ENCODE measurements at places on chromosomes 2 and 18. TPM values are rescaled to one million over a fixed set of nuclear protein-coding genes. Genes with fewer than 3 reads are reported as not detected.

The COLEC11 gene
- 1.3 TPM for total RNA-seq

- H3K27ac ChIP-seq, result no peak overlapping the region
- no peak for DNase-seq
Observed at GRCh38 chr2:47941936-47942335, 35.6 kb upstream of the FBXO11 start.

The FHOD3 gene
- 4.8 TPM for total RNA-seq

- peaks cover 26% of the 10 kb centered on the region for H3K4me1 ChIP-seq
- no peaks in the 10 kb centered on the region for H3K36me3 ChIP-seq
- no peak overlapping the region for H3K4me3 ChIP-seq
- H3K27ac ChIP-seq, result no peak overlapping the region
- no peaks in the 10 kb centered on the region for H3K27me3 ChIP-seq
- DNase-seq, result no peak
Observed at GRCh38 chr18:44973282-44973681, 292.6 kb downstream of the SETBP1 start.

- H3K27ac ChIP-seq, result no peak overlapping the region
- no peak for DNase-seq
- peaks cover 27% of the 10 kb centered on the region for H3K4me1 ChIP-seq
- H3K36me3 ChIP-seq, result no peaks in the 10 kb centered on the region
Observed at GRCh38 chr18:65754121-65754520, 3.3 kb downstream of the CDH7 start.

The TNFAIP6 gene
- 0.11 TPM for total RNA-seq

The CYRIA gene
- 6.2 TPM for total RNA-seq

GRCh38 chr2:85405201-85406059, 4.7 kb downstream of the CAPG start:
- H3K4me3 ChIP-seq, result no peak overlapping the region
- peaks cover 26% of the 10 kb centered on the region for H3K36me3 ChIP-seq
- H3K27me3 ChIP-seq, result no peaks in the 10 kb centered on the region
- peaks cover 34% of the 10 kb centered on the region for H3K4me1 ChIP-seq

The TDRD15 gene
- not detected for total RNA-seq

GRCh38 chr2:7951001-7951400, 730.9 kb upstream of the ID2 start:
- H3K4me1 ChIP-seq, result peaks cover 18% of the 10 kb centered on the region
- no peak overlapping the region for H3K4me3 ChIP-seq
- no peak for DNase-seq
- no peaks in the 10 kb centered on the region for H3K36me3 ChIP-seq
- H3K27ac ChIP-seq, result no peak overlapping the region

DNA sequence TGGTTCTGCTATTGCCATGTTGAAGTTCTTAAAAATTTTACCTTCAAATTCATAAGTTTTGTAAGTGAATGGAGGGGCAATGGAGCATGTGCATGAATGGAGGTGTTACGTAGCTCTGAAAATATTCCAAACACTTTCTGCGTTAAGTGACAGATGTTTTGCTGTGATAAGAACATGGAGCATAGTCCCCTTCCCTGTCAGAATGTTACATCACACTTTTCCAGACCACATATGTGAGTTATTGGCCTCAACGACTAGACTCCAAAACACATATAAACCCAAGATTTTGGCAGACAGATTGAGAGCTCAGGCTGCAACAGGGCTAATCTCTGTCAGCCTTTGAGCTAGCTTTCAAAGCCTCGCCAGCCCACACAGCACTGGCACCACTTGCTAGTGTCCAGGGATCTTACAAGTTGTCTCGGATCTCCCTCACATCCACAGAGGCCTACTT, 27.2 kb upstream of the MFSD6 start:
- no peak for DNase-seq
- H3K27ac ChIP-seq, result no peak overlapping the region
- no peaks in the 10 kb centered on the region for H3K36me3 ChIP-seq

The EFHD1 gene
- 6.8 TPM for total RNA-seq

GRCh38 chr2:100518801-100519200, 44.0 kb upstream of the PDCL3 start:
- DNase-seq, result no peak
- no peaks in the 10 kb centered on the region for H3K36me3 ChIP-seq
- H3K27ac ChIP-seq, result no peak overlapping the region
- H3K4me1 ChIP-seq, result no peaks in the 10 kb centered on the region
- peaks cover 2% of the 10 kb centered on the region for H3K27me3 ChIP-seq

The MAB21L4 gene
- total RNA-seq, result not detected

GRCh38 chr18:58350526-58350925, 278.4 kb downstream of the ALPK2 start:
- H3K27ac ChIP-seq, result no peak overlapping the region
- no peak overlapping the region for H3K4me3 ChIP-seq
- no peak for DNase-seq

The UPP2 gene
- total RNA-seq, result not detected

DNA sequence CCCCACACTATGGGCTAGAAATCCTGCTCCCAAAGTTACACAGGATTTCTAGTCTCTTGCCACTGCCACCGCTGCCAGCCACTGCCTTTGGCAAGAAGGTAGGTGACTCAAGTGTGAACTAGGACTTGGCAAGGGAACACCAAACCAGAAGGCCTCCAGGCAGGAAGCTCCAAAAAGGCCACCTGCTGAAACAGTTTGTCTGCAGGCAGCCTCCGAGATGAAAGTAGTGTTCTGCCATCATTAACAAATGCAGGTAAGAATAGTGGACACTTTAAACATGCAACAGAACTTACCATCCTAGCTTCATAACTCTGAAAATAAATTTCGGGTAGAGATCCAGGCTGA, 3.9 kb downstream of the ANKRD44 start:
- no peak overlapping the region for H3K27ac ChIP-seq
- no peaks in the 10 kb centered on the region for H3K36me3 ChIP-seq
- H3K4me3 ChIP-seq, result no peak overlapping the region

The ATG4B gene
- total RNA-seq, result 127 TPM

The ADAM23 gene
- total RNA-seq, result 24.3 TPM

DNA sequence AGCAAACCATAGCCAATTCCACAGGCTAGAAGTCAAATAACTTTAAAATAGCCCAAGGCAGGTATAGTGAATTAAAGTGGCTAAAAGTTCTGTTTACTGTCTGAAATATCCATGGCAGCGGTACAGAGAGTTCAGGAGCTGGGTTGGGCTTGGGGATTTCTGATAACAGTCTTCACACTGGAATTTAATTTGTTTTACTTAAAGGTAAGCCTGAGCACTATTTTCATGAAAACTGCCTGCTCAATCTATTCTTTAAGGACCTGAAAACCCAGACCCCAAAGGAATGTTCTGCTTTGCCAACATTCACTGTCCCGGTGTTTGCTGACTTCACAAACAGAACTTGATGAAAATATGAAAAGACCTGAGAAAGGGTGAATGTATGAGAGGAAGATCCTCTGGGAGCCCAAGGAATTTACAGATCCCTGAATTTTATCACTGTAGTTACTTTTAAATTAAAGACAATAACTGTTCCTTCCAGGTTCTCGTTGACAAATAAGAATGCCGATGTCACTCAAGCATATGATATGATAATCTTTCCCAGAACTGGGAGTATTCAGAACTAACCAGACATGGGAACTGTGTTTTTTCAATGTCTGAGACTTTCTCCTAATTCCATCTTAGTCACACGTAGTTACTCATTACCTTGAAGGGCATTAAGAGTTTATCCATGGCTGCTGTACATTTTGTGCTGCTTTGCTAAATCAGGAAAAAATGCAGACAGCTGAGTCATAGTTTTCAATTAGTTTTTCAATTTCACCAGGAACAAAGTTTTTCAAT, 28.3 kb upstream of the ITGB6 start:
- H3K27me3 ChIP-seq, result no peaks in the 10 kb centered on the region
- H3K36me3 ChIP-seq, result no peaks in the 10 kb centered on the region
- H3K4me1 ChIP-seq, result peaks cover 7% of the 10 kb centered on the region
- H3K27ac ChIP-seq, result no peak overlapping the region
- no peak for DNase-seq

- DNase-seq, result no peak
- no peak overlapping the region for H3K4me3 ChIP-seq
- no peaks in the 10 kb centered on the region for H3K36me3 ChIP-seq
- peaks cover 6% of the 10 kb centered on the region for H3K4me1 ChIP-seq
Observed at GRCh38 chr2:100188326-100188725, 45.9 kb upstream of the AFF3 start.

DNA sequence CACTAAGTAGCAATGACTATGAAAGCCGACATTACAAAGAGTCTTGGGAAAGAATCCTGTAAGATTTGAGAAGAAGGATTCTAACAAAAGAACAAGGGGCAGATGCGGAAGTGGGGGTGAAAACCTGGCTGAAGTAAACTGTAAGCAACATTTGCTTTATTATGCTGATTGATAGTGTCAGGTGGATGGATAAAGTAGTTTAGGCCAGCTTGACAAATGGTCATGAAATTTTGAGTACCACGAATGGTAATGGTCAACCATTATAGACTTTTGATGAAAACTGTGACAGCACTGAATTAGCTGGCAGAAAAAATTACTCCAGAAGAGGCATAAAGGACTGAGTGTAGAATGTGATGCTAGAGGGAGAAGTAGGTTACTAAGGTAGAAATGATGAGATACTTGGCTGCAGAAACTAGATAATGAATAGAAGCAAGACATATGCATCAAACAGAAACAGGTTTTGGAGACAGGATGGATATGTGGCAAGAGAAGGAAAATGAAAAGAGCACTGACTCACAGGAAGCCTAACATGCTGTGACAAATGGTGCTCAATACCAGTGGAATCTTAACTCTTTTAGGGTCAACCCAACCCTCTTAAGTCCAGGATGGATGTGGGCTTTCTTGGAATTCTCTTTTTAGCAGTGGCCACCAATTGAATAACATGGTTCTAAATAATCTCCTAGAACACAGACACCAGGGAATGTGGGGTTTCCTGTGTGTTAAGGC, 6.8 kb downstream of the THUMPD2 start:
- H3K27ac ChIP-seq, result peak overlapping the region; percentile 5
- no peaks in the 10 kb centered on the region for H3K27me3 ChIP-seq
- H3K36me3 ChIP-seq, result peaks cover 29% of the 10 kb centered on the region
- H3K4me1 ChIP-seq, result peaks cover 28% of the 10 kb centered on the region

The MYL1 gene
- total RNA-seq, result not detected

GRCh38 chr2:233598952-233599351, 18.5 kb upstream of the UGT1A8 start:
- H3K4me3 ChIP-seq, result no peak overlapping the region
- H3K27me3 ChIP-seq, result peaks cover 4% of the 10 kb centered on the region
- H3K36me3 ChIP-seq, result peaks cover 7% of the 10 kb centered on the region
- DNase-seq, result no peak
- H3K27ac ChIP-seq, result no peak overlapping the region

The PDE1A gene
- total RNA-seq, result 0.25 TPM

The PRKAG3 gene
- total RNA-seq, result not detected

DNA sequence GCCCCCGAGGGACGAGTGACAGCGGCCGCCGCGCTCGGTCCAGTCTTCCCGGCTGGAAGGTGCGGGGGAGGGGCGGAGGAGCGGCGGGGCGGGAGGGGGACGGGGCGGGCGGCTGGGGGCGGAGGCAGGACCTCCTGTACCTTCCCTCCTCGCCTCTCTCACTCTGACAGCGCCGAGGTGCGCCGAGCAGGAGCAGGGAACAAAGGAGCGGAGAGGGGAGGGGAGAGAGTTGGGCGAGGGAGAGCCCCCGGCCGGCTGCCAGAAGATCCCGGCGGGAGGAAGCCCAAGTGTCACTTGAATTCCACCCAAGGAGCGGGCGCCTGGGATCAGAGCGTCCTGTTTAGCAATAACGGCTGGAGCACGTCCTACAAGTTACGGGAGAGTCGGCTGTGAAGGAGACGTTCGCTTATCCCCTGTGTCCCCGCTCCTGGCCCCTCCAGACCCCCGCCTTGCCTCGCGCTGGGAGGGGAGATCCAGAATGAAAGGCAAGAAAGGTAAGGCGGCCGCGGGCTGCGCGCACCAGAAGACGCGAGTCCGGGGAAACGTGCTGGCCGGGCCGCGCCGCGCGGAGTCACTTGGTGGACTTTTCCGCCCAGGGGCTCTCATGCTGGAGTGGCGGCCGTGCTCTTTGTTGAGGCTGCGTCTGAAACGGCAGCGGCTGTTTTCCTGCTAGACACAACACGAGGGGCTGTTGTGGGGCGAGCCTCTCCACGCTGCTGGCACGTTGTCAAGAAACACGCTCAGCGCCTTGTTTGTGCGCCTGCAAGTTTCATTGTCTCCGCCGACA, at the start of gene TGIF1:
Gene TGIF1 (plus strand): TSS at position 161 of the 787 bp plus-strand sequence. CDS start 318 bp downstream, at position 479.
- H3K27ac ChIP-seq, result peak within 1 kb of the TSS; percentile 91
- H3K36me3 ChIP-seq, result peaks cover 29% of the 10 kb centered on the region
- H3K4me3 ChIP-seq, result peak within 1 kb of the TSS; percentile 96
- H3K27me3 ChIP-seq, result no peaks in the 10 kb centered on the region
- H3K4me1 ChIP-seq, result peaks cover 42% of the 10 kb centered on the region

Data from WTC11 (cell line).